ENCODE measurements at places on chromosomes 4 and X.
A peak's percentile ranks its signal among the peaks of the same experiment; 100 is the strongest.

DNA sequence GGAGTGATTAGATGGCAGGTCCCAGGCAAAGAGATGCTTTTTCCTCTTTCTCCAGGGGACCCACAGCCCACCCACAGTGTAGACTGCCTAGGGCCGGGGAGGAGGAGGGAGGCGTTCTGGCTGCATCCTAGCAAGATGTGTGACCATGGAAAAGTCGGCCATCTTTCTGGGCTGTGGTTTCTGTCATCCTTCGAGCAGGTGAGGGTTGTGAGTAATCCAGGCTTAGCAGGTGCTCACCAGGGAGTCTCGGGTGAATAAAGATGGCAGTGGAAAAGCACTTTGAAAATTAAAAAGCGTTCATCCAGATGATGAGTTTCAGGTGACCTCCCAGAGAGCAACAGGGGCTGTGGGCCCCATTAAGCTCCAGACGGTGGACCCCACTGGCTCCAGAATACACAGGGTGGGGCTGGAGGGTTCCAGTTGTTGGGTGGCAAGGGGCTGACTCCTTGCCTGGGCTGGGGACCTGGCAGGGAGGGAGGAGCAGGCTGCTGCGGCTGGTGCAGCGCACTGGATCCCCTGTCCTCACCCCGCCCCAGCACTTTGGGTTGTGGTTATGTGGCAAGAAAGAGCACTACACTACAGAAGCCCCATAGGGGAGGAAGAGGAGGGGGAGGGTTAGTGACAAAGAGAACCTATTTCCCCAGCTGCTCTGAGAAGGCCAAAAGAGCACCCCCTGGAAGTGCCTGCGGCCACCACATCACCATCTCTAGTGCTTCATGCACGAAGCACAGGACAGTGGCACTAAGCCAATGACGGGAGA lies 23.7 kb downstream of the ELF4 start:
- peak; percentile 58 for DNase-seq

GRCh38 chr4:33268776-33269175 lies 2548.6 kb downstream of the PCDH7 start:
- no peak for DNase-seq

- DNase-seq: no peak
Measured at GRCh38 chr4:6126971-6127745, 73.2 kb downstream of the JAKMIP1 start.

DNA sequence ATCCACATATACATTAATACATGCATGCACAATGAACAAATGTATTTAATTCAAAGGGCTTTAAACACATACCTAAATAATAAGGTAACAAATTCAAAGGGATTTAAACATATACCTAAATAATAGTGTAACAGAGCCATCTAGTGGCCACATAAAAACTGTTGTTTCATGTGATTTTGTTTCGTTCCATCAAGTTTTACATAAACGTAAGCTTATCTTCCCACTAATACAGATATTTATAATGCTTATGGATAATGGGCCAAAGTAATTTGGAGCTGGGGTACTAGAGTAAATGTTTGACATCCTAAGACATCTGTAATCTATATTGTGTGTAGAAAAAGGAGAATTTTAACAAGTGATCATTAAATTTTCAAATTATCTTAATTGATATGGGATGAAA lies 82.3 kb downstream of the PRSS12 start:
- DNase-seq: peak; percentile 5

GRCh38 chrX:120874678-120875557 lies 748 bp downstream of the CT47B1 start:
- DNase-seq: no peak

GRCh38 chr4:7335344-7336066 lies 99.2 kb downstream of the PSAPL1 start:
- DNase-seq: no peak

DNA sequence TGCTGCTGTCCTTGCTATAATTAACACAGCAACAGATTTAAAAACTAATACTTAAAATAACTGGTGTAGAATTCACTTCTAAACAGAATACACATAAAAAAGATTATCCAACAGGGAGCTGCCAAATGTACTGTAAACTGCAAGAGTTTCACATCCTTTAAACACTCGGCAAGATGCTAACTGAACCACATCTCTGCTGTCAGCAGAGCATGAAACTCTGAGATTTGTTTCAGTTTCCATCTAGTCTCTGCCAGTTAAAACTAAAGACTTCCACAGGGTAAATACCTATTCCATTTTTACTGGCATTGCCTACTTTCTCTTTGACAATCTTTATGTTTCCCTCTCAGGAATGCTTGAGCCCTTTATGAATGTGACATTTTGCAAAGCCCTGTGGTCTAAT lies 127.7 kb downstream of the SLC7A11 start:
- no peak for DNase-seq

DNA sequence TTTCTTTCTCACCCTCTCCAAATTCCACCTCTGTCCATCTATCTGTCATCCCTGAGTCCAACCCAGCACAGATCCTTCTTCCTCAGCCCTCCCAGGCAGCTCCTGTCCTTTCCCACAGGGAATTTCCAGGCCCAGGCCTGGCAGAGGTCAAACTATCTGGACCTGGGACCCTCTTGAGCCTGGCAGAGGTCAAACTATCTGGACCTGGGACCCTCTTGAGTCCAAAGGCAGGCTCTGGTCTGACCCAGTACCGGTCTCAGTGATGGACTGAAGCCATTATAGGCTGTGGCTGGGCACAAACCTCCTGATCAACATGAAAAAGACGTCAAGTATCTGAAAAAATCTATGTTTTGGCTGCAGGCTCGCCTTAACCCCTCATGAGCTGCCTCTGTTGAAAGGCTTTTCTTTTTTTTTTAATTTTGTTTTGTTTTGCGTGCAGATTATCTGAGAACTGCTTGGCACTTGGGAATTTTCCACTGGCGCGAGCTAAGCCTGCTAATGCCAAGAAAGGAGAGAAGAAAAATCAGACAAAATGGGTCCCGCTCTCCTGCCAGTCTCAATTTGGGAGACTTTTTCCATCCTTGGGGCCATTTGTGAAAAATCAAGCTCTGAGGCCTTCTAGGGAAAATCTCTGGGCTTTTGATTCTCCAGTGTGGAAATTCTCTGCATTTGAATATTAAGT lies 31.2 kb downstream of the MSX1 start:
- DNase-seq: no peak

DNA sequence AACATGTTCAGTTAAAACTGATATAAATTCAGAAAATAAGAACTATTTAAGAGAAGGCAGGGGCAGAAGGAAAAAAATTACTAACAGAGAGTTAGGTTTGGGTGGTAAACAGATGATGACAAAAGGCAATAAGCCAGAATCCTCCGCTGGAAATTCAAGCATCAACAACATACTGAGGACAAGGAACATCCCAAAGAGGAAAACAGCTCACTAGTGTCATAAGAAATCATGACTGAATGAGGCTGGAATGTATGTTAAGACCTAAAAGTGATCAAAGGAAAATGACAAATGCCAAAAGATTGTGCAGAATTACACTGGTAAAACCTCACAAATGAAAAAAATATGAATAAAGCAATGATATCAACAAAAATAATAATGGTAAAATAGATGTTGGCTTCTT lies 88.4 kb downstream of the WDFY3 start:
- DNase-seq: no peak

DNA sequence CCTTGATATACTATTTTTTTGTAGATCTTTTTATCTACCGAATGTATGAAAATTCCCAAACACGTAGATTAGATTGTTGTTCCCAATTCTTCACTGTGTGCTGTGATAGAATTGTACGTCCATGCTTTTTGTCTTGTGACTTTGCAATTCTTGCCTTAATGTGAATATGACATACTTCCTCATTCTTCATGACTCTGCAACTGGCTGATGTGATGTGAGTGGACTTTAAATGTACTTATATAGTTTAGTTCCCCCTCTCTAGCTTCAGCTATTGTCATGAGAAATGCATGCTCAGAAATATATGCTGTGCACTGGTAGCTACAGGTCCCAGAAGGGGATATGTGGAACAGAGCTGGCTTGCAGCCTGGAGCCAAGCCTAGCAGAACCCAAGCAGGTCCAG lies 89.4 kb downstream of the FTHL17 start:
- DNase-seq: no peak

DNA sequence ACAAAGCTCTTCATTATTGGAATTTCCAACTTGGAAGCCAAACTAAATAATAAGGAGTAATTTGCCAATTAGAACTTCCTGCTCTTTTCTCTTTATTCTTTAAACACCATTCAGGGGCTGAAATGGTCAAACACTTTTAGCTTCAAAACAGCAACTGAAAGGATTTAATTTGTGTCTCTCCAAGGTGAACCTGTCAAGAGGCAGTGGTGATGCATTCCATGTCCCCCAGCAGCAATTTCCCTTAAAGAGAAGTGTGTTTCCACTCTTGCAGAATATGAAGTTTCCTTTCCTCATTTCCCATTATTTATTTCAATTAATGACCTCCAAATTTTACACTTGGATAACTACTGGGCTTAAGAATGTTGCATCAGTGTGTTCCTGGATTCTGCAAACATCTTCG lies 156.0 kb downstream of the COL25A1 start:
- DNase-seq: no peak

GRCh38 chr4:73258436-73258685 lies 237 bp downstream of the ANKRD17 start:
- no peak for DNase-seq

- no peak for DNase-seq
Measured at GRCh38 chrX:149630681-149631233, 835 bp downstream of the TMEM185A start.

- no peak for DNase-seq
Measured at GRCh38 chr4:31530555-31530954, 810.4 kb downstream of the PCDH7 start.

DNA sequence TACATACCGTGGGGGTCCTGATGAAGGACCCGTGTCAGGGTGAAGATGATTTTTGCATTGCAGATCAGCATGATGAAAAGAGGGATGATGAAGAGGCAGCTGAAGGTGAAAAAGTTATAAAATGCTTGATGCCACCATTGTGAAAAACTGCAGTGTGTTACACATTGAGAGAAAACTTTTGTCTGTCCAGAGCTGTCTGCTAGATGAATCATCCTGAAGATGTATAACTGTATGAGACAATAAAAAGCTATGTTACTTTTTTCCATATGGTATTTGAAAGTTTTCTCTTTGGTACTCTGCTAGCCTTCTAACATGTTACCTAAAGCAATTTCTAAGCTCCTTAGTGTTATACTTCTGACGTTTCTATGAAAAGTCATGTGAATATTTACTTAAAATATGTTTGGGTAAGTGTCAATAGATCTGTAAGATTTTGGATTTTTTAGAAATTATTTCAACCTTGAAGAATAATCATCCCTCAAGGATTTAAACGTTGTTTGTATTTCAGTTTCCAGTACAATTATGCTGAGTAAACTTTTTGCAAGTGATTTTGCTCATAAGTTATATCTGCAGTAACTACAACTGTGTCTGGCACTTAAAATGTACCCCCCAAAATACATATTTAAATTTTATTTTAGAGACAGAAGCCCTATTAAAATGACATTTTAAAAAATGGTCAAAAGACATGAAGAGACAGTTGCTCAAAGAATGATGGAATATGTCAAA lies 9.5 kb downstream of the GNRHR start:
- no peak for DNase-seq

- no peak for DNase-seq
Measured at GRCh38 chrX:46678232-46678631, 80.7 kb downstream of the SLC9A7 start.

DNA sequence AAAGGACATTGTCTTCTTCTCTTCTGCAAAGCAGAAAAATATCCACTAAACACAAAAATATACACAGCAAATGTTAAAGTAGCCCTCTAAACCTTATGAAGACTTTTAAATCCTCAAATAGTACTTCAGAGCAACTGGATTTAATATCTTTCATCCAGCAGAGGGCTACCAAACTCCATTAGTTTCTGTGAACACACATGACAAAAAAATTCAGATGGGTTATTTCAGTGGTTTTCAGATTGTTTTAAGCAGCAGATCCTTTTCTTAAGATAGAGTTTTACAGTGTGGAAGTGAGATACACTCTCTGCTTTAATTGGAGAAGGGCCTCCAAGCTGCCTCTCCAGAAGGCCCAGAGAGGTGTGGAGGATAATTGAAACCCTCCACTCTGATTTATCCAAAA lies 56.7 kb downstream of the ANK2 start:
- DNase-seq: no peak

DNA sequence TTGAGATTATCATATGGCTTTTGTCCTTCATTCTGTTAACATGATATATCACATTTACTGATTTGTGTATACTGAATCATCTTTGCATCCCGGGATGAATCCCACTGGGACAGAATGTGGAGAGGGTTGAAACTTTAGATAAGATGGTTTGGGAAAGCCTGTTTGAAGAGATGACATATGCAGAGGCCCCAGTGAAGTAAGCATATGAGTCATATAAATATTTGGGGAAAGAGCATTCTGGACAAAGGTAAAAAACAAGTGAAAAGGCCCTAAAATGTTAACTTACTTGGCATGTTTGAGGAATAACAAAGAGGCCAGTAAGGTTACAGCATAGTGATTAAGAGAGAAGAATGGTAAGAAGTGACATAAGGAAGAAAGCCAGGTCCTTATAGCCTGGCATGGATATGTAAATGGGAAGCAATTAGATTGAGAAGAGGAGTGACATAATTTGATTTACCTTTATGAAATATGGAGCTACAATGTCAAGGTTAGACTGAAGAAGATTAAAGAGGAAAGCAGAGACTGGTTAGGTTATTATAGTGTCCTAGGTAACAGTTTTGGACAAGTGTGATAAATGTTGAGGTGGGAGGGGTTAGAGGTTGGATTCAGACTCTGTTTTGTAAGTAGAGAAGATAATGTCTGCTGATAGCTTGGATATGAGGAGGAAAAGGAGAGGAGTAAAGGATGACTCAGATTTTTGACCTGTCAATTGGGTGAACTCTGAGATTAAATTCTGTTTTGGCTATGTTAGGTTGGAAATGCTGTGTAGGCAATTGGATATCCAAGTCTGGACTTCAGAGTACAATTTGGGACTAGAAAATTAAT lies 54.6 kb upstream of the DRP2 start:
- no peak for DNase-seq

GRCh38 chr4:12399781-12400180 lies 971.1 kb upstream of the HS3ST1 start:
- no peak for DNase-seq

DNA sequence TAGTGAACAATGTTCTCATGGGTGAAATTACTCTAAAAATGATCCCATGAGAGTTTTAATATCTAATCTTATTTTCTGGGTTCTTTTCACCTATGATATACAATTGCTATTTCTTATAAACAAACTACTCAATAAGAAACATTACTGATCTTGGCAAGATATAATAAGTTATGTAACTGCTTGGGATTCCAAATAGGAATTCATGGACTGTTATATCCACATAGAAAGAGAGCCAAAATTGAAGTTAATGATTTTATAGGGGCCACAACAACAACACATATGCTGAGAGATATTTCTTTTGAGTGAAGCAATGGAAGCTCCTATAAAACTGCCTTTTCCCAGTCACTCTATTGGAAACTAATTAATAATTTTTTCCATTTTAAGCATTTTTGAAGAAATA lies 90.4 kb upstream of the TLL1 start:
- DNase-seq: no peak

Data from effector CD4-positive, alpha-beta T cell (primary cell).